Activated CD8-positive, alpha-beta memory T cell treated with anti-CD3 and anti-CD28 coated beads for 4 hours (primary cell): ENCODE measurements at places on chromosomes 12 and 14.

- DNase-seq, result no peak
Observed at GRCh38 chr12:16112612-16113560, 164.6 kb downstream of the SLC15A5 start.

DNA sequence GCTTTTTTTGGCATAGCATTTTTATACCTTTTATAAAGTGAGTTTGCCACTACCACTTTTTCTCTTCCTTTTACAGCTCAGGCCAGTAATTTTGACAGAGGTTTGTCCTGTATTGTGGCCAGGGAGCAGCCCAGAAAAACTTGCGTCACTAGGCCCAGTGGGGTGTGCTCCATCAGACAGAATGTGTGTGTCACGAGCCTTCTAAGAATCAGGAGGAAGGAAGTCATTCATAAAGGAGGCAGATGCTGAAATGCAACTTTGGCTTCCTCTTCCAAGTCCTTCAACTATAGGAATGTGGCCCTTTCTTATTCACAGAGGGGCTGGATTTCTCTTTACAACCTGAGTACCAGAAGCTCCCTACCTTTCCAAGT lies 10.1 kb upstream of the RAB35 start:
- DNase-seq, result no peak

GRCh38 chr12:3542911-3543310 lies 51.9 kb downstream of the PRMT8 start:
- no peak for DNase-seq

DNA sequence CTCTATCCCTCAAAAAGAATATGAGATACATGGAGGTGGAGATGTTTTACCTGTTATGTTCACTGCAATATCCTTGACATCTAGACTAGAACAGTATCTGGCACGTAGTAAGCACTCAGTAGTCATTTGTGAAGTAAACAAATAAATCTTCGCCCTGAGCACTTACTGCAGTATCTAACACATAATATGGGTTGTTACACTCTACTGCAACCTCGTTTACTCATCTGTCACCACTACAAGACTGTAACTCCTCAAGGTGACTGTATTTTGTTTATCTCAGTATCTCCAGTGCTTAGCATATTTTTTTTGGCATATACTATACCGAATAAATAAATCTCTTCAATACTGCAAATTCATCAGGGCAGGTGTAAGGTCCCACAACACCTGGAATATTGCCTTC lies 66.1 kb downstream of the WASHC3 start:
- no peak for DNase-seq

- DNase-seq, result no peak
Observed at GRCh38 chr12:3647504-3647903, 105.4 kb downstream of the CRACR2A start.

GRCh38 chr12:118436002-118436730 lies 59.8 kb downstream of the SUDS3 start:
- no peak for DNase-seq
